ENCODE measurements at places on chromosomes 4 and X. TPM values are rescaled to one million over a fixed set of nuclear protein-coding genes. Genes with fewer than 3 reads are reported as not detected.

DNA sequence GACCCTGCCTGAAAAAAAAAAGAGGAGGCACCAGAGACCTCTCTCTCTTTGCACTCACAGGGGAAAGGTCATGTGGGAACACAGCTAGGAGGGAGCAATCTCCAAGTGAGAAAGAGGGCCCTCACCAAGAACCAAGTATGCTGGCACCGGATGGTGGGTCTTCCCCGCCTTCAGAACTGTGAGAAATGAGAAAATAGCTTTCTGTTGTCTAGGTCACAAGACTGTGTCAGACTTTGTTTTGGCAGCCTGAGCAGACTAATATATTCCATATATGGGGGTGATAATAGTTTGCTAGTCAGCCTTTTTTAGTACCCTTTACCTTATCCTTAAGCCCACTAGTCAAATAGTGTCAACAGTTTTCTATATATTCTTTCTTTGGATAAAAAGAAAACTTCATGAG lies 193.0 kb downstream of the TRIML1 start:
- no peaks in the 10 kb centered on the region for H3K27me3 ChIP-seq
- no peak overlapping the region for H3K4me3 ChIP-seq
- no peaks in the 10 kb centered on the region for H3K4me1 ChIP-seq
- no peaks in the 10 kb centered on the region for H3K36me3 ChIP-seq
- H3K27ac ChIP-seq, result no peak overlapping the region

TCEANC gene
- total RNA-seq, result 1.8 TPM

XAGE1A gene
- not detected for total RNA-seq

- H3K27ac ChIP-seq, result peak overlapping the region; percentile 21
- DNase-seq, result peak; percentile 71
- H3K36me3 ChIP-seq, result no peaks in the 10 kb centered on the region
- no peak overlapping the region for H3K4me3 ChIP-seq
- H3K27me3 ChIP-seq, result no peaks in the 10 kb centered on the region
- H3K4me1 ChIP-seq, result peaks cover 13% of the 10 kb centered on the region
These were observed 12.6 kb downstream of the NEIL3 start for GRCh38 chr4:177322266-177322665.

DNA sequence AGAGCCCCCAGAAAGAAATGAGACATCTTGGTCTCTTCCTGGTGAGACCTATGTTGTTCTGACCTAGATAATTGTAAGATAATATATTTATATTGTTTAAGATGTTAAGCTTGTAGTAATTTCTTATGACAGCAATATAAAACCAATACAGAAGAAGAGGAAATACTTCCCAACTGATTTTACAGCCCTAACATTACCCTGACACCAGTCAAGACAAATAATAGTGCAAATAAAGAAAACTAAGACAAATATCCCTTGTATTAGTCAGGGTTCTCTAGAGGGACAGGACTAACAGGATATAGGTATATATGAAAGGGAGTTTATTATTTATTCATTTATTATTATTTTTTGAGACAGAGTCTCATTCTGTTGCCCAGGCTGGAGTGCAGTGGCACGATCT lies 18.7 kb downstream of the TCEAL8 start:
- no peak for DNase-seq
- H3K36me3 ChIP-seq, result no peaks in the 10 kb centered on the region
- no peaks in the 10 kb centered on the region for H3K4me1 ChIP-seq

GRCh38 chr4:78218260-78218659 lies 161.1 kb downstream of the FRAS1 start:
- H3K27me3 ChIP-seq, result no peaks in the 10 kb centered on the region
- H3K27ac ChIP-seq, result no peak overlapping the region
- H3K4me3 ChIP-seq, result no peak overlapping the region
- H3K36me3 ChIP-seq, result no peaks in the 10 kb centered on the region
- H3K4me1 ChIP-seq, result no peaks in the 10 kb centered on the region

DNA sequence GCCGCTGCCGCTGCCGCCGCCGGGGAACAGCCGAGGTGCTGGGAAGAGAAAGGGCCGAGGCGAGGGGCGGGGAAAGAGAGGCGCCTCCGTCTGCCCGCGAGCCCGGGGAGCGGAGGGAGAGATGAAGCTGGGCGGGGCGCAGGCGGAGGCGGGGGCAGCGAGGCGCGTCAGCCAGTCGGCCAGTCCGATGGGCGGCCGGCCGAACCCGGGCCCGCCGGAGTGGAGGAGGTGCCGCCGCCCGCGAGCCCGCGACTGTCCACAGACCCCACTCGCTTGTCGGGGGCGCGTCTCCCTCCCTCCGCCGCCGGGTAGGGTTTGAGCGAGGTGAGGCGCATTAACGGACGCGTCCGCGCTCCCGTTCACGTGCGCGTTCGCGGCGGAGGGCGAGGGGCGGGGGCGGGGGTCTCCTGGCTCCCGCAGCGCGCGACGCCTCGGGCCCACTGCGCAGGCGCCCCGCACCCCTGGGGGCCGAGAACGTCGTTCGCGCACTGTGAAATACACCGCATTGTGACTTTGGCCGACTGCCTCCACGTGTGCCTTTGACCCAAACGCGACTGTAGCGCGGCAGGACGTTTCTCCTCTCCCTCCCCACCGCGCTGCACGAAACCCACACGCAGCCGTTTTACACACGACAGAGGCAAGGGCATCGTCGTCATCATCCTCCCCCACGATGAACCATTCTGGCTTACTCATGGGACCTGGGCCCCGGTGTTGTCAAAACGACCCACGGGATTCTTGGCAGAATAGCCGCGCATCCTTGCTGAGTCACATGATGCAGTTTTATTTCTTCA lies at the start of gene NUDT11:
Gene NUDT11 (minus strand): TSS at position 92 of the 791 bp plus-strand sequence. CDS start 148 bp downstream, outside the sequence.
- peak within 1 kb of the TSS; percentile 23 for H3K4me3 ChIP-seq
- H3K4me1 ChIP-seq, result peaks cover 4% of the 10 kb centered on the region
- H3K36me3 ChIP-seq, result no peaks in the 10 kb centered on the region

- DNase-seq, result no peak
- H3K4me1 ChIP-seq, result peaks cover 9% of the 10 kb centered on the region
- no peak overlapping the region for H3K27ac ChIP-seq
- H3K36me3 ChIP-seq, result peaks cover 3% of the 10 kb centered on the region
These were observed 386 bp upstream of the TMEM184C start for GRCh38 chr4:147616849-147617172.

- no peaks in the 10 kb centered on the region for H3K36me3 ChIP-seq
- no peaks in the 10 kb centered on the region for H3K4me1 ChIP-seq
- no peak overlapping the region for H3K4me3 ChIP-seq
- no peak overlapping the region for H3K27ac ChIP-seq
- DNase-seq, result no peak
These were observed 20.5 kb upstream of the DDX3X start for GRCh38 chrX:41313419-41313818.

MAGEE1 gene
- total RNA-seq, result 0.74 TPM

DNA sequence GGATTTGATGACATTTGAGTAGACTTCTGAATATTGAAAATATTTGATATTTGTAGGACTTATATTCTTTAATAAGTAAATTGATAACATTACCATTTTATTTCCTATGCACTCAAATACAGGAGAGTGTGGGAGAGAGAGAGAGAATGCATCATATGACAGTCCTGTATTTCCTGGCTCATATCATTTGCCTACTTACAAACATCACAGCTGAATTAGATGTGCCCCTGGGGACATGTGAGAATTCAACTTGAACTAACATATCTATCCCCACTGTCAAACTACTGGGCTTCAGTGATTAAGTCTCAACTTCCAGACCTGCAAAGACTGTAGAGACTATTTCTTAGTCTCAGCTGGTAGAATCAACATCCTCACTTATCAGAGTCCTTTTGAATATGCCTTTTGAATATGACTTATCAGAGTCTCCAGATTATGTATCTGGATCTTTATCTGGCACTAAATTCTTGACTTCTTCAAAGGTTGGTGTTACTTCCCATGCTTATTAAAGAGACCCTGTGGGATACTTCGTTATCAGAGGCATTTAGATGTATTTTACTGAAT lies 75.5 kb downstream of the PABPC4L start:
- H3K4me3 ChIP-seq, result no peak overlapping the region
- H3K36me3 ChIP-seq, result no peaks in the 10 kb centered on the region

- H3K4me1 ChIP-seq, result no peaks in the 10 kb centered on the region
- H3K4me3 ChIP-seq, result no peak overlapping the region
- H3K27ac ChIP-seq, result no peak overlapping the region
- peak; percentile 19 for DNase-seq
- H3K27me3 ChIP-seq, result no peaks in the 10 kb centered on the region
These were observed 46.6 kb downstream of the CD40LG start for GRCh38 chrX:136694431-136695087.

IL13RA2 gene
- not detected for total RNA-seq

DNA sequence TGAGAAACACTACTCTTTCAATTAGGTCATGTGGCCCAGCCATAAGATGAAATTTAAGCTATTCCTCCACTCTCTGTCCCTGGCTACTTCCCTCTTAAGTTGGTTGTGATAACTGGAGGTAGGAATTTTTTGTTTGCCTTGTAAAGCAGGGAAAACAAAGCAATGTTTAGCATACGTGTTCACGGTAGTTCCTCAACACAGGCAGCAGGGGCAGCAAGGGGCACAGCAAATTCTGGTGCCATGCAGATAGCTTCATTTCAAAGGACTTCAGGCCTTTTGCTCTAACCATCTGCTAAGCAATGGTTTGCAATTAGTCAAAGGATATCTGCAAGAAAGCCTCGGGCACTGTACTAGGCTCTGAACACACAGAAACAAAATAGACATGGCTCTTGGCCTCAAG lies 330.2 kb downstream of the ZIC3 start:
- no peak for DNase-seq
- no peak overlapping the region for H3K27ac ChIP-seq
- H3K36me3 ChIP-seq, result no peaks in the 10 kb centered on the region
- H3K4me3 ChIP-seq, result no peak overlapping the region
- H3K4me1 ChIP-seq, result no peaks in the 10 kb centered on the region
- H3K27me3 ChIP-seq, result no peaks in the 10 kb centered on the region

DNA sequence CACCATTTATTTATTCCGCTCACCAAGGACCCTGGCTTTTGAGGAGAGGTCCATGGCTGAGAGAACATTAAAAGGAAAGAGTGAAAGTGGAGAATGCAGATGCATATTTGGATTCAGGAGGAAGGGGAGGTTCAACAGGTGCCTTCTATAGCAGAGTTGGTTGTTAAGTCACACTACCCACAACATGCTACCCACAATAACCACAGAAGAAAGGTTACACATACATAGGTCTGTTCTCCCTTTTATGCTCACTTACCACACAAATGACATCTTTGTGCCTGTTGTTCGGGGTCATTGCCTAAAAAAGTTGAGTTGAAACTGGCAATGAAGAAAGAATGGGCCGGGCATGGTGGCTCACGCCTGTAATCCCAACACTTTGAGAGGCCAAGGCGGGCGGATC lies 587.4 kb downstream of the RPA4 start:
- no peaks in the 10 kb centered on the region for H3K36me3 ChIP-seq
- no peaks in the 10 kb centered on the region for H3K27me3 ChIP-seq
- no peaks in the 10 kb centered on the region for H3K4me1 ChIP-seq
- DNase-seq, result no peak
- H3K27ac ChIP-seq, result no peak overlapping the region

HS6ST2 gene
- 0.55 TPM for total RNA-seq

COL4A6 gene
- 0.92 TPM for total RNA-seq

- peaks cover 3% of the 10 kb centered on the region for H3K27me3 ChIP-seq
- DNase-seq, result no peak
- H3K4me1 ChIP-seq, result no peaks in the 10 kb centered on the region
- no peak overlapping the region for H3K27ac ChIP-seq
- H3K36me3 ChIP-seq, result no peaks in the 10 kb centered on the region
- no peak overlapping the region for H3K4me3 ChIP-seq
These were observed 200.6 kb downstream of the CHIC2 start for GRCh38 chr4:53863736-53864365.

C4orf54 gene
- not detected for total RNA-seq

HPF1 gene
- 30.3 TPM for total RNA-seq

MAOA gene
- total RNA-seq, result 18.1 TPM

- H3K4me3 ChIP-seq, result no peak overlapping the region
- H3K27me3 ChIP-seq, result no peaks in the 10 kb centered on the region
- no peak overlapping the region for H3K27ac ChIP-seq
- H3K36me3 ChIP-seq, result no peaks in the 10 kb centered on the region
- no peak for DNase-seq
These were observed 190.1 kb upstream of the GNPDA2 start for GRCh38 chr4:44916411-44916810.

DNA sequence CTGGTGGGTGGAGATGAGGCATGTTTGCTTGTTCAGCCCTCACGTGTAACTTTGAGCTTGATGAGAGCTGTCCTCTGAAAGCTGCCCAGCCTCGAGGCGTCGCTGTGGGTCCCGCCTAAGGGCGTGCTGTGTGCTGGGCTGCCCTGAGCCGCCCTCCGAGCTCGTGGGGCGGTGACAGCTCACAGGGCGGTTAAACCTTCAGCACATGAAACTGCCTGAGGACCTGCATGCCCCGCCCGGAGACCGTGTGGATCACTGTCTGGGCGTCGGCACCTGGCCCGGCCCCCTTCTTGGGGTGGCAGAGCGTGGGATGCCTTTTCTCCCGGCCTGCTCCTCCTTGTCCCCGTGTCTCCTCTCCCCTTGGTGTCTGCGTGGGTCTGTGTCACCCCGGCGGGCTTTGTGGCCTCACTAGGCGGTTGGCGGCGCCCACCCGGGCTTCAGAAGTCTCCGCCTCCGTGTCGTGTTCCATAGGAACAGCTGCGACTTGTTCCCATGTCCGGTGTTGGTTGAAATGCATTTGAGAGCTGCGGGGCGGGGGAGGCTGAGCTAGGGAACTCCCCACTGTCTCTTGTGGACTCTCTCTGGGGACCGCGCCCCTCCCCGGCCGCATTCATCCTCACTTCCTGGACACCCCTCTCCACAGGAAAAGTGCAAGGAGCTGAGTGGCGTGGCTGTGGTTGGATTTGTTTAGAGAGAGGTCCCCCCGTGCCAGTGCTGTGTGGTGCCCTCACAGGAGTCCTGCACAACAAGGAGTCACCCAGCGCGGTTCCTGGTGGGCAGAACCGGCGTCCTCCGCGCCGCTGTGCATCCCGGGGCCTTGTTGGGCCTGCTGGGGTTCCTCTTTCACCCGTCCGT lies 6.8 kb downstream of the AKAP17A start:
- H3K27ac ChIP-seq, result no peak overlapping the region
- DNase-seq, result no peak
- peaks cover 32% of the 10 kb centered on the region for H3K36me3 ChIP-seq
- no peaks in the 10 kb centered on the region for H3K4me1 ChIP-seq
- no peaks in the 10 kb centered on the region for H3K27me3 ChIP-seq
- H3K4me3 ChIP-seq, result no peak overlapping the region

DNA sequence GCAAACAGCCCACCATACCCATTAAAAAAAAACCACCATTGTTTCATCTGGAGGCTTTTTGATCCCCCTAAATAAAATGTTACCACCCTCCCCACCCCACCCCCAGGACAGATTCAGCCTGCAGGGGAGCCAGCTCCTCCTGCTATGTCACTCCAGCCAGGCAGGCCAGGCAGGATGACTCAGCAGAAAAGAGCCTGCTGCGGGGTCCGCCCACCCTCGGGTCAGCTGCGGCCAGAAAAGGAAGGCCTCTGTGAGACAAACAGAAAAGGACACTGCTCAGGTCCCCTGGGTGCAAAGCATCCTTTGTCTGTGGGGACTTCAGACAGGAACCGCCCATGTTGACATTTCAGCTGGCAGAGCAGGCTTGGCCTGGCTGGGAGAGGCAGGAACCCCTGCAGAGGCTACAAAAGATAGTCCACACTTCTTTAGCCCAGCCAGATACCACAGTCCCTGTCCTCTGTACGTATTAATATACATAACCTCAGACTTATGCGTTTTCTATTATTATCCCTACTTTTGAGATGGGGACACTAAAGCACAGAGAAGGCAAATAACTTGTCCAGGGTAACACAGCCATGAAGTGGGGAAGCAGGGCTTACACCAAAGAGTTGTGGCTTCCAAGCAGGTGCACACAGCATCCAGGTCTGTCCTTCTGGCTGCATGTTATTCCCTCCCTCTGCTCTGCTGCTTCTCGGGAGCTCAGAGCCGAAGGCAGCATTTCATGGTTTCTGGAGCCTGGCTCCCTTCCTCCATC lies 147.7 kb downstream of the CPEB2 start:
- H3K27ac ChIP-seq, result peak overlapping the region; percentile 12
- peak; percentile 53 for DNase-seq
- no peaks in the 10 kb centered on the region for H3K36me3 ChIP-seq
- no peaks in the 10 kb centered on the region for H3K27me3 ChIP-seq
- H3K4me3 ChIP-seq, result no peak overlapping the region
- peaks cover 9% of the 10 kb centered on the region for H3K4me1 ChIP-seq

MAGEA4 gene
- not detected for total RNA-seq

All from endothelial cell of umbilical vein (primary cell).